ENCODE measurements at places on chromosomes 7 and 10. TPM values are rescaled to one million over a fixed set of nuclear protein-coding genes. Genes with fewer than 3 reads are reported as not detected.

GRCh38 chr10:130282492-130283218 lies 146.5 kb downstream of the GLRX3 start:
- no peak for DNase-seq

GRCh38 chr10:107847620-107848019 lies 683.1 kb upstream of the SORCS1 start:
- DNase-seq, result no peak

DNA sequence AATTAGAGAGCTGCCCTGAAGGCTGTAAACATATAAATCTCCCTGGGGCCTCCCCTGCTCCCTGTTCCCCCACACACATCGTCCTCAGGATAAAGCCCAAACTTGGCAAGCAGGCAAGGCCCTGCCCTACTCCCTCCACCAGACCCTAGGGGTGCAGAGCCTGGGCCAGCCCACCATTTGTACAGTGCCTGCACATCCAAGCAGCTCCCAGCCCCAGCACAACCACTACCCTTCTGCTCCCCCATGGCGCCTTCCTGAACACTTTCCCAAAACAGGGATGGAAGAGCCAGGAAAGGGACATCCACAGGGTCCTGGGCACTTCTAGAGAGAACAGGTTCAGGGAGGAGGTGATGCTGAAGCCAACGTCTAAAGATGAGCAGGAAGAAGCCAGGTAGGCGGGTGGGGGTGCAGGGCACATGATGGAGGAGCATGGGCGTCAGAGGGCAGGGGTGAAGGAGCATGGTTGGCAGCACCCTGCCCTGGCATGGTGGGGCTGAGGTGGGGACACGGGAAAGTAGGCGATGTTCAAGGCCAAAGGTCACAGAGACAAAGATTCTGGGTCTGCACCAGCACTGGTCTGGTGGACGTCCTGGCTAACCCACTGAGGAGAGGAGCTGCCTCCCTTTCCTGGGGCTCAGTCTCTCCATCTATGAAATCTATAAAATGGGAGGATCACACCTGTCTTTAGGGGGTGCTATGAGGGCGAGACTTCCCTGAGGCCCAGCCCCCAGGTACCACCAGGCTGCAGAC lies 140.6 kb downstream of the ARHGAP22 start:
- DNase-seq, result no peak

- DNase-seq, result no peak
Observed at GRCh38 chr10:28293236-28294168, 9.4 kb downstream of the MPP7 start.

The CDH23 gene
- total RNA-seq, result 2.8 TPM

The MINDY3 gene
- 13.8 TPM for total RNA-seq
